ENCODE measurements at places on chromosomes 1 and 21.

- DNase-seq: no peak
These were observed 45.8 kb downstream of the ARHGEF11 start for GRCh38 chr1:156999596-157000320.

GRCh38 chr1:202213361-202214088, 19.9 kb downstream of the LGR6 start:
- no peak for DNase-seq

- DNase-seq: no peak
These were observed 161.1 kb upstream of the FGGY start for GRCh38 chr1:59135761-59136255.

- DNase-seq: no peak
These were observed 18.1 kb upstream of the PTPN14 start for GRCh38 chr1:214569357-214570004.
